Bronchus fibroblast of lung (primary cell): ENCODE measurements at places on chromosomes 6 and 20. TPM values are rescaled to one million over a fixed set of nuclear protein-coding genes. Genes with fewer than 3 reads are reported as not detected.

Gene PRKN
- total RNA-seq = 0.89 and 2.9 TPM in 2 replicates

Gene ELOVL2
- total RNA-seq = under 0.01 and 0.17 TPM in 2 replicates

Gene AMD1
- total RNA-seq = 43.6 and 45.1 TPM in 2 replicates

Gene DEFB132
- not detected in 2 replicates for total RNA-seq

Gene HLA-DRB5
- total RNA-seq = not detected in 2 replicates
